ENCODE measurements at places on chromosomes 7 and 10.

DNA sequence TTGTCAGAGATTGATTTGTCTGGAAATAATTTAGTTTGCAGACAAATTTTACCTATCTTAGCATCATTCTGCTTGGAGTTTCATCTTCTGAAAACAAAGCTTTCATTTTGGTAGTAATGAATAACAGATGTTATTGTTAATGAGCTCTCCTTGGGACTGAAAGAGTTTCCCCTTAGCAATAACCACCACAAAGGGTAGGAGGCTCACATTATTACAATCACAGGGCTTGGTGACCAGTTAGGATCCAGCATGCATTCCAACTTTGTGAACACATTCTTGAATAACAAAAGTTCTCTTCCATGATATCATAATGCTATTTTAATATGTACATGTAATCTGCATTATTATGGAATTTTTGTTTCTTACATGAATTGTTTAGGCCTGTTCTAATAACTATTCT is 148.8 kb upstream of the VWC2 start:
- DNase-seq = peak; percentile 17

- no peak for DNase-seq
These were observed 146.2 kb upstream of the NFE2L3 start for GRCh38 chr7:26005683-26006410.

DNA sequence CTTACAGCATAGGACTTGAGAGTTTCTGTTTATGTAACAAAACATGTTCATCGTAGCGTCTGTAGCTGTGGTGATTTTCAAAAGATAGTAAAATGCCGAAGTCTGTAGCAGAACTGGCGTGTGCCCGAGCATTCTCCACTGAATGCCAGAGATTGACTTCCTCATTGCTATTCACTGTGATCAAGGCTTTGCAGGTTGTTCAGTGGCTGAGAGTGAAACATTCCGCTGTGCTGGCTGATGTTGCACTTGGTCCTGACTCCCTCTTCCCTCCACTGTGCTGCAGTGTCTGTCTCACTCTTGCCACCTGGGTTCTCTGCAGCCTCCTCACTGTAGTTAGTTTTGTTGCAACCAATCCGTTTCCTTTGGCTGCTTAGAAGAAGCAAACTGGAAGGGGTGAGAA is 37.6 kb downstream of the FHIP2A start:
- no peak for DNase-seq

DNA sequence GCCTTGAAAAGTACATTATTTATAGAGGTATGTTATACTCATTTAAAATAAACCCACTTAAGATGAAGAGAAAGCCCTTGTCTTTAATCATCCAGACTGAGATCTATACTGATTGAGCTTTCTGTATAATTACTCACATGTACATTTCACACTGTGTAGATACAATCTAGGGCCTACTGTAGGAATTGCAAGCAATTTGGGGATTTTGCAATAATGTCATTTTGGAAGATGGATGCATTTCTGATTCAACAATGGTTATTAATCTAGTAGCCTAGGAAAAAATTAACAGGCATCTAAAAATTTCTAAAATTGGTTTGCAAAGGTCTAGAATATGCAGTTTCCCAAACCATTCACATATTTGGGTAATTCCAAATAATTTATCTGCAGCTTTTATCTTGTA is 132.2 kb downstream of the PDE1C start:
- DNase-seq = no peak

Measured in muscle of back (tissue), 13 donors.